Stimulated activated CD8-positive, alpha-beta memory T cell treated with anti-CD3 and anti-CD28 coated beads, Interleukin-4, amount 100 ng/mL, for 1 hour (primary cell): ENCODE measurements at places on chromosomes 13 and 19.

- DNase-seq = no peak
These were observed 1.5 kb downstream of the AKT2 start for GRCh38 chr19:40283414-40284250.

DNA sequence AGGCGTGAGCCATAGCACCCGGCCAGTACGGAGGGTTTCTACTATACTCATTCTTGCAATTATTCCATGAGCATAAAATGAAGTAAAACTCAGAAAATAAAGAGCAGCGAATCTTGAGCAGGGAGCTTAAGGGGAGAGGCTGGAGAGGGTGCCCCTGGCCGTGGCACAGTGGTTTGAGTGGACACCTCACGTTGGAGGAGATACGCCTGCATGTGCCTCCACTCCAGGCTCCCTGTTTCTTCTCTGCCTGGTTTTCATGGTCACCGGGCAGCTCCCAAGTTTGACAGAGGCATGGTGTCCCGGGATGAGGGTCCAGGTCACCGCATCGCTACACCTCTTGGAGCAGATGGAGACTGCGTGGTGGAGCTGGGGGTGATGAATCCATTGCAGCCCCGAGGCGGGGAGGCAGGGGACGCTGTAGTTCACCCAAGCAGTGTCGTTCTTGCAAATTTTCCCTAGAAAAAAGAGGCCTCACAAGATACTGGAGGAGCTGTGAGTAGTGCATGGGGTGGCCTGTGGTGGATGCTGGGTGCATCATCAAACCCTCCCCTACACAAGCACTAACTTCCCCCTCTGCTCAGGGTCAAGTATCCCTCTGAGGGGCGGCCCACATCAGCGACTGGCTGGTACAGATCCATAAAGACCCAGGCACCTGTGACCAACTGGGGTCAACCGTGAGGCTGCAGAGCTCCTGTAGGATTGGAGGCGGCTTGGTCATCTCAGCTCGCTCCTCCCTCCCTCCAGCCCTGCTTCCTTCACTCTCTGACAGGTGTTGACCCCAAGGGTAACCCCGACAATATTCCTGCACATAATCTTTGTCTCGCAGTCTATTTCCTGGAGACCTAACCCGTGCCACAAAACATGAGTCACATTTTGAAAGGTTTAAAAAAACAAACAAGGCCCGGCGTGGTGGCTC lies 3.6 kb upstream of the MIER2 start:
- DNase-seq = no peak

DNA sequence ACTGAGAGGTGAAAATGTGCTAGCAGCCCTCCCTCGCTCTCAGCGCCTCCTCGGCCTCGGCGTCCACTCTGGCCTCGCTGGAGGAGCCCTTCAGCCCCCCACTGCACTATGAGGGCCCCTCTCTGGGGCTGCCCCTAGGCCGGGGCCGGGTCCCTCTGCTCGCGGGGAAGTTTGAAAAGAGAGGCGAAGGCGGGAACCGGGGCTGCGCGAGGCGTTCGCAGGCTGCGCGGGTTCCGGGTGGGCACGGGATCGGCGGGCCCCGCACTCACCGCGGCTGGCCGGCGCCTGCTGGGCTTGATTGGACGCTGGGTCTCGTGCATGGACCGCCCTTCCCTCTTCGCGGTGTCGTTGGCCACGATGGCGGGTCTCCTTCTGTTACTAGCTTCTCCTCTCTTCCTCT lies 29.3 kb downstream of the C1QTNF9 start:
- DNase-seq = no peak

DNA sequence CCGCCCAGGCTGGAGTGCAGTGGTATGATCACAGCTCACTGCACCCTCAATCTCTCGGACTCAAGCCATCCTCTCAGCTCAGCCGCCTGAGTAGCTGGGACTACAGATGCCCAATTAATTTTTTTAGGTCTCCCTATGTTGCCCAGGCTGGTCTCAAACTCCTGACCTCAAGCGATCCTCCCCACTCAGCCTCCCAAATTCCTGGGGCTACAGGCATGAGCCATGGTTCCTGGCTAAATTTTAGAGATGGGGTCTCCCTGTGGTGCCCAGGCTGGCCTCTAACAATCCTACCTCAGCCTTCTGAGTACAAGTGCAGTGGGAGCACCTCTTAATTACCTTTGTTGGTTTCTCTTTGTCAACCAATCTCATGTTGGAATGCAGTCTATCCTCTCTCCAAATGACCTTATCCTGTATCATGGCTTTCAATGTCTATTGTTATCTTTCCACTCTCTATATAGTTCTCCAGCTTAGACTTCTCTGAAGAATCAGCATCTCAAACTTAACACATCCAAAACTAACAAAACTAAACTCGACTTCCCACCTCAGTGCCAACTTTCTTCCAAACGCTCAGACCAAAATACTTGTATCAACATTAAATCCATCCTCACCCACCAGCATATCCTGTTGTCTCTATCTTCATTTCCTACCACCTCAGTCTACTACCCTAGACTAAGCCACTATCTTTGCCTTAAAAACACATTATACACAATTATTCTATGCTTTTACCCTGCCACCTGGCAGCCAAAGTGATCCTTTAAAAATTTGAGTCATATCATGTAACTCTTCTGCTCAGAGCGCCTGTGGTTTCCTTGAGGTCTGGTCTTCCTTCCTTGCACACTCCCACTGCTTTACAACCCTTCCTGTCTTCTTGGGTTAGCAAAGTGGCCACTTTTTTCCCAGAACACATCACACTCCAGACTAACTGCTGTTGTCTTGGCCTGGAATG lies 6.7 kb downstream of the TPT1 start:
- DNase-seq = no peak

- DNase-seq = no peak
These were observed 24.2 kb upstream of the SLC35E1 start for GRCh38 chr19:16596399-16596798.

DNA sequence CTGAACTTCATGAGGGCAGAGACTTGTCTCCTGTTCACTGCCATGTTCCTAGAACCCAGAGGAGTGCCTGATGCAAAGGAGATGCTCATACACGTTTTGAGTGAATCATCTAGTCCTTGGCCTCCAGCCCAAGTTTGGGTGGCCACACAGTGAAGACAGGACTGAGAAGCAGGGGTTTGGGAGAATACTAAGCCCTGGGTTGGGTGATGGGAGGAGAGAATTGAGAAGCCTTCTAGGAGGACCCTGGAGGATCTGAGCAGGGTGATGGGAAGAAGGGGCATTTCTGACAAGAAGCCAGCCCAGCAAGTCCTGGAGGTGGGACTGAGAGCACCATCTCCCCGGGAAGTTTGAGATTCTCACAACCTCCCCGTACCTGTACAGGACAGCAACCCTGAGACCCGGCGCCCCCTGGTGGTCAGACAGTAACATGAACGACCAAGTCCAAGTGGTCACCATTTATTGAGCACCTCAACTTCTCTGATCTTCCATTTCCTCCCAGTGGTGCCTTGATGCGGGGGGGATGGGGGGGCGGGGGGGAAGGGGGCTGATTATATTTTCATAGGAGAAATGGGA lies 11.0 kb downstream of the CTU1 start:
- peak; percentile 55 for DNase-seq

DNA sequence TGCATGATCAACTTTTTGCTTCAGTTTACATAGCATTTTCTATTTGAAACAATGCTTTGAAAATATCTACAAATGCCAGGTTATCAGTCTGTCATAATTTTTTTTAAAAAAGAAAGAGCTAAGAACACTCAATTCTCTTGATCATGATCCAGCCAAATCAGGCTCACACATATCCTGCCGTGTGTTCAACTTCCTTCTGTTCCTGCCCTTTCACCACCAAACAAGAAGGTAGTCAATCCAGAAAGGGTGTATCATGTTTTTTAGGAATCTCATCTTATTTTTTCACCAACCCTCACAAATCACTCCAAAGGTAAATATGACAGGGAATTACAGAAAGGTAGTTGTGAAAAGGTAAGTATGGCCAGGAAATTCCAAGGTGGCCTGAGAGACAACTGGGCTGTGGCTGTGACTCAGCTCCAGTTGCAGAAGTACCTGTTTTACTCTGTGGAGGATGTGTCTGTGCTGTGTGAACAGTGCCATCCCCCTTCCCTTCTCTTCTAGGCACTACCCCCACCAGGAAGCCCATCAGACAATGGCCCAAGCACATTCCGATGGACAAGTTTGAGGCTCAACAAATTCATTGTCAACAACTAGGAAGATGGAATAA lies 138.8 kb upstream of the GJB6 start:
- DNase-seq = no peak

- no peak for DNase-seq
These were observed 6.8 kb upstream of the MRPS31 start for GRCh38 chr13:40777809-40778175.

DNA sequence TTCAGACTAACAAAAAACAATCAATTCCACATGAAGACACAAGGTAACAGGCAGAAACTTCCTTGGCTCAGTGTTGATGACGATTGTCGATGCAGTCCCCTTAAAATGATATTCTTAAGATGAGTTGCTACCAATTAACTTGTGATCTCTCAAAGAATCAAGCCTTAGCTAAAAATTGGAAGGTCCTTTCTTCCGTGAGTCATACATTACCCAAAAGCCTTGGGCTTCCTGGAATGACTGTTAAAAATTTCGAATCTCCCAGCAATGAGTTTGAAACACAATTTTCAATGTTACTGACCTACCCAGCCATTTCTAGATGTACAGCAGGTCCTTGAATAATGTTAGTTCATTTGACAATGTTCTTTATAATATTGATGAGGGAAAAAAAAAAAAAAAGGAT lies 28.0 kb upstream of the RB1 start:
- DNase-seq = no peak

GRCh38 chr19:5397804-5398692 lies 57.2 kb upstream of the ZNRF4 start:
- no peak for DNase-seq

GRCh38 chr13:76803831-76804230 lies 82.4 kb downstream of the KCTD12 start:
- no peak for DNase-seq

DNA sequence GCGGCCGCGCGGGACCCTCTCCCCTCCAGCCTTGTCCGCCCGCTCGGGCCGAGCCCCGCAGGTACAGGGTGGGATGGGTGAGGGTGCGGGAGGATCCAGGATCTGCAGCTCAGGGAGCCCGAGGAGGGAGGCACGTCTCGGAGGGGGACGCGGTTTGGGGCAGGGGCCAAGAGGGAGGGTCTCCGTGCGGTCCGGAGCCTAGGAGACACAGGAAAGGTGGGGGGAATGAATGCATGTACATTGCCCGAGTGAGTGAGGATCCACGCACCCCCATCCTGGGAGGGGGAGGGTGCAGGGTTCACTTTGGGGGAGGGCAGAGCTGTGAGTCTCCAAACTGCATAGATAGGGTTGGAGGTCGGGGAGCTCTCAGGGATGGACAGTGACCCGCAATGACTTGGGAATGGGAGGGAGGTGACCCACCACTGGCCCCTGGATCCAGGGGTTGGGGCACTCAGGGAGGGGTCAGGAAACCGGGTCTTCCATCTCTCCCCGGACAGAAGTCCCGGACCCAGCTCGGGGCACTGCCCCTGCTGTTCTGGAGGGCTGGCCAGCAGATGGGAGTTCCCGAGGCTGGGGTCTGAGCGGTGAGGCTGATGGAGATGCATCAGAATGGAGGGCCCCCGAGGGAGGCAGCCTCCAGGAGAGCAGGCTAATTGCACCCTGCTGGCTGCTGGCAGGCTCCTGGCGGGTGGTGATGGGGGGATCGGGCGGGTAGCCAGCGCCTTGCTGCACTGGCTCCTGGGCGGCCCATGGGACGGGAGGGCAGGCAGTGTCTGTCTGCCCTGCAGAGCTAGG lies 547 bp downstream of the KCNN1 start:
- no peak for DNase-seq

GRCh38 chr19:9586764-9587163 lies 2.5 kb upstream of the ZNF121 start:
- DNase-seq = peak; percentile 58

GRCh38 chr13:97310809-97311436 lies 88.8 kb downstream of the MBNL2 start:
- DNase-seq = no peak

DNA sequence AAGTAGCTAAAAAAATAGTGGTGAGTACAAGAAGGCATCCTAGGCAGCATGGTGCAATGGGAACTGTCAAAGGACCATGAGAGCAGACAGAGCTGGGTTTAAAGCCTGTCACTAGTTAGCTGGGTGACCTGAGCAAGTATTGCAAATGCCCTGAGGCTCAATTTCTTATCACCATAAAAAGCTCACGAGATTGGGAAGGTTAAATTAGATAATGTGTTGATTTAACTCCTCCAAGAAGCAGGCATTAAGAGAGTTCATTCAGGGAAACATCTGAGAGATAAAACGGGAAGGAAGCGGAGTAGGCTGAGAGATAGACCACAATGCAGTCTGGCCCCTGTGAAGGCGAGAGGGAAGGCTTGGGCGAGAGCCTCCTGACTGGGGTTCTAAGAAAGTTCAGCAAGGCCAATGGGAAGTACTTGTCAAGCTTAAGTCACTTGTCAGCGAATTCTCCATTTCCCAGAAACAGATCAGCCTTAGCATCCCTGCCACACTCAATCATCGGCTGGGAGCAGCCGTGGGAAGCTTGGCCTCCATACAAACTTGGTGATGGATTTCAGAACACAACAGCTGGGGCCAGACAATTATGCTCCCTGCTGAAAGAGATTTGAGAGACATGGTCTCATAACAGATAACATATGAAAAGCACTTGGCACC lies 105.5 kb downstream of the POU4F1 start:
- no peak for DNase-seq

DNA sequence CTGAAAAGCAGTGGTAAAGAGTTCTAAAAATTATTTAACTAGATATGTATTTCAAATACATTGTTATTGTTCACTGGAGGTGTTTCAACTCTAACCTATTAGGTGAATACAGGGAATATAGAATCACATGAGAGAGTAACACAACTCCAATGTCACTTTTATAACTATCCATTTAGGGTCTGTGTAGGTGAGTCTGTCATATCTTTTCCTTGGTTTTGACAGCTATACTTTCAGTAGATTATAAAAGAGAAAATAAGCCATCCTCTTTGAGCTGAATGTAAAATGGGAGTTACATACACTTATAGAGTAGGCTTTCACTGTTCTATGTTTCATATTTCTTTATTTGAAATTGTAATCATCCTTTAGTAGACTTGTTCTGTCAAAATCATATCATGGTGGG lies 2321.0 kb downstream of the PCDH9 start:
- no peak for DNase-seq

- no peak for DNase-seq
These were observed 14.4 kb downstream of the FOXO1 start for GRCh38 chr13:40651866-40652587.

- no peak for DNase-seq
These were observed at the start of gene PHLDB3 for GRCh38 chr19:43504426-43505185. PHLDB3 (minus strand) TSS chr19:43504746; CDS start chr19:43504118, 628 bp downstream.

DNA sequence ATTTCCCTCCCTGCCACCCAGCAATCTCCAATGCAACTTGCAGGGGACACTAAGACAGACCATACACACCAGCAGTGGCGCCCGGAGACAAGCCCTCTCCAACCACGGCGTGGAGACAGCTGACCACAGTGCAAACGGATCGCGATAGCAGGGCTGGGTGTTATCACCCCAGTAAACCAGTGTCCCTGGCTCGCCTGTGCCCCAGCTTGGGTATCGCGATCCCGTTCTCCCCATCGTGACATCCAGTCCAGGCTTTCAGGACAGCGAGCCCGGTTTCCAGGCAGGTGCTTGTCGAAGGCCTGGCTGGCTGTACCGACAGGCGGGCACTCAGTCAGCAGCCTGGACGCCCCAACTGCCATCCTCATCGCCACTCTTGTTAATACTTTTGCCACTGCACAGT lies 20.7 kb upstream of the NANOS2 start:
- no peak for DNase-seq
